Aortic smooth muscle cell (primary cell): ENCODE measurements at places on chromosomes 5 and 9. TPM values are rescaled to one million over a fixed set of nuclear protein-coding genes. Genes with fewer than 3 reads are reported as not detected.

PLEKHG4B gene
- total RNA-seq = not detected in 2 replicates

IL5 gene
- not detected in 2 replicates for total RNA-seq

PCDHGB2 gene
- 3.4 and 5.9 TPM in 2 replicates for total RNA-seq

EFNA5 gene
- 11.9 and 18.2 TPM in 2 replicates for total RNA-seq

SLC36A3 gene
- total RNA-seq = not detected in 2 replicates

ROR2 gene
- 0.13 and 0.62 TPM in 2 replicates for total RNA-seq

RFK gene
- 17.7 and 22.5 TPM in 2 replicates for total RNA-seq

TAF9 gene
- total RNA-seq = 78.1 and 87.4 TPM in 2 replicates

TMEM171 gene
- 1.2 and 3.6 TPM in 2 replicates for total RNA-seq

HARS2 gene
- 24.6 and 29.1 TPM in 2 replicates for total RNA-seq

RNF183 gene
- not detected in 2 replicates for total RNA-seq

SCGB3A2 gene
- not detected in 2 replicates for total RNA-seq

SLC23A1 gene
- total RNA-seq = not detected in 2 replicates

DMRT3 gene
- total RNA-seq = not detected in 2 replicates

FOXE1 gene
- total RNA-seq = not detected in 2 replicates

ANKRD31 gene
- total RNA-seq = 0.06 and 0.13 TPM in 2 replicates

ATOSB gene
- 28.6 and 34.7 TPM in 2 replicates for total RNA-seq

STOM gene
- total RNA-seq = 58.5 and 86.2 TPM in 2 replicates

ANAPC2 gene
- 21.9 and 23.6 TPM in 2 replicates for total RNA-seq

SLCO6A1 gene
- total RNA-seq = not detected in 2 replicates

TAF11L10 gene
- total RNA-seq = not detected in 2 replicates

NKD2 gene
- total RNA-seq = 0.13 and 3.7 TPM in 2 replicates

STPG3 gene
- not detected in 2 replicates for total RNA-seq

HAVCR2 gene
- 0.26 and 0.56 TPM in 2 replicates for total RNA-seq

ARL14EPL gene
- total RNA-seq = not detected in 2 replicates

IL17B gene
- not detected in 2 replicates for total RNA-seq

ZNF366 gene
- total RNA-seq = under 0.01 and 0.06 TPM in 2 replicates

ANKRD33B gene
- total RNA-seq = 10.4 and 10.6 TPM in 2 replicates

FGFR4 gene
- total RNA-seq = 0.25 and 0.66 TPM in 2 replicates

ANKRD34B gene
- not detected in 2 replicates for total RNA-seq

MELK gene
- 18.8 and 26.2 TPM in 2 replicates for total RNA-seq

ANKRD18B gene
- under 0.01 TPM in 1 of 2 replicates, not detected in the other for total RNA-seq

HAND1 gene
- total RNA-seq = not detected in 2 replicates

OMD gene
- total RNA-seq = 1.1 and 4.6 TPM in 2 replicates

CMBL gene
- 5.8 and 7.3 TPM in 2 replicates for total RNA-seq

CAMK4 gene
- total RNA-seq = 0.37 and 0.66 TPM in 2 replicates

GALT gene
- total RNA-seq = 26.8 and 34.8 TPM in 2 replicates

CDH12 gene
- total RNA-seq = not detected in 2 replicates

RBM22 gene
- 17.7 and 21.3 TPM in 2 replicates for total RNA-seq

TYRP1 gene
- 0.37 TPM in 1 of 2 replicates, not detected in the other for total RNA-seq

EQTN gene
- total RNA-seq = not detected in 2 replicates
